ENCODE measurements at places on chromosomes 2 and 18. TPM values are rescaled to one million over a fixed set of nuclear protein-coding genes. Genes with fewer than 3 reads are reported as not detected.

- DNase-seq, result no peak
Observed at GRCh38 chr2:156473445-156473844, 37.3 kb downstream of the GPD2 start.

DNA sequence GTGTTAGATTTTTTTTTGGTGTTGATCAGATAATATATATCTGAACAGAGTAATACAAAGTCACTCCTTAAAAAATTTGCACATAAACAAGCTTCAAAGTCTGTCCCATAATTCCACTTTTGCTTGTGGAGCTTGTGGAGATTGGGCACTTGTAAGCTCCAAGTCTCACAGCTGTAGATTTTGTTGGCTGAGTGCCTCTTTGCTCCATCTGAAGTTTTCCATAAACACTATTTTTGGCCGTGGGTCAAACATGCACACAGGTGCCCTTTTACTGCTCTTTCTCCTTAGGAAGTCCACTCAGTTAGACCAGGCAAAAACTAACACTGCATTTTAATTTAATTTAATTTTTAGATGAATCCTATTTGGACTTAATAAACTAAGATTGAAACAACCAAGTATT is 3.6 kb upstream of the KCNJ13 start:
- no peak for DNase-seq

GRCh38 chr2:144519934-144520731 is at the start of gene ZEB2:
Gene ZEB2 (minus strand): TSS chr2:144520119. CDS start chr2:144517350, 2,769 bp downstream.
- DNase-seq, result no peak

- no peak for DNase-seq
Observed at GRCh38 chr18:66211749-66212148, 392.1 kb downstream of the CDH19 start.

The SLC40A1 gene
- 20.7 TPM for total RNA-seq

The SCRN3 gene
- 11.3 TPM for total RNA-seq

The TACR1 gene
- not detected for total RNA-seq

The FOXI3 gene
- total RNA-seq, result not detected

The ZNF385B gene
- not detected for total RNA-seq
